ENCODE measurements at places on chromosomes 3 and 15. TPM values are rescaled to one million over a fixed set of nuclear protein-coding genes. Genes with fewer than 3 reads are reported as not detected.

Gene WDR93
- total RNA-seq = not detected

Gene SCAANT1
- total RNA-seq = not detected

GRCh38 chr15:52683580-52683979, 4.4 kb upstream of the ATOSA start:
- DNase-seq = no peak

DNA sequence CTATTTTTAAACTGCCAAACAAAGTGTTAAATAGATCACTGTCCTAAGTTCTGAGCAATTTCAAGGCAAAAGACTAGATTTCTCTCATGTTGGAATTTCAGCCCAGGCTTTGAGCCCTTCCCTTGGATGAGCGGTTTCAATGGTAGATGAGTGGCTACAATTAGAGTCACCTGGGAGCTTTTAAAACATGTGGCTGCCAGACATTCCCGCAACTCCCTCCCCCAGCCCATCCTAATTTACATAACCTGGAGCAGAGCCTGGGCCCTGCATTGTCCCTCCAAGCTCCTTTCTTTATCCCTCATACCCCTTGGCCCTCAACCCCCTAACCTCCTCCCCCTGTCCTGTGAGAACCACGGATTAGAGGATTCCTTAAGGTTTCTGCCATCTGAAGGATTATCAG, 357.5 kb upstream of the UMPS start:
- no peak for DNase-seq

Gene DPH6
- 14.3 TPM for total RNA-seq

Gene ZNF35
- total RNA-seq = 3.2 TPM

Gene NPAP1
- total RNA-seq = not detected

- no peak for DNase-seq
Observed at GRCh38 chr3:136733317-136733833, 18.8 kb downstream of the STAG1 start.

- DNase-seq = peak; percentile 43
Observed at GRCh38 chr3:3798631-3799113, 559 bp upstream of the LRRN1 start.

Gene ATP13A4
- total RNA-seq = 2.7 TPM

GRCh38 chr3:124282751-124283651, 291.1 kb upstream of the ROPN1 start:
- no peak for DNase-seq

- DNase-seq = no peak
Observed at GRCh38 chr3:101128001-101128400, 134.8 kb upstream of the ABI3BP start.

GRCh38 chr15:57198654-57199291, 177.5 kb upstream of the CGNL1 start:
- DNase-seq = no peak

- peak; percentile 53 for DNase-seq
Observed at GRCh38 chr3:157148196-157148889, 11.6 kb downstream of the CCNL1 start.

GRCh38 chr3:105809208-105809888, 59.5 kb downstream of the CBLB start:
- no peak for DNase-seq

GRCh38 chr3:192207239-192207638, 520.1 kb downstream of the FGF12 start:
- no peak for DNase-seq

DNA sequence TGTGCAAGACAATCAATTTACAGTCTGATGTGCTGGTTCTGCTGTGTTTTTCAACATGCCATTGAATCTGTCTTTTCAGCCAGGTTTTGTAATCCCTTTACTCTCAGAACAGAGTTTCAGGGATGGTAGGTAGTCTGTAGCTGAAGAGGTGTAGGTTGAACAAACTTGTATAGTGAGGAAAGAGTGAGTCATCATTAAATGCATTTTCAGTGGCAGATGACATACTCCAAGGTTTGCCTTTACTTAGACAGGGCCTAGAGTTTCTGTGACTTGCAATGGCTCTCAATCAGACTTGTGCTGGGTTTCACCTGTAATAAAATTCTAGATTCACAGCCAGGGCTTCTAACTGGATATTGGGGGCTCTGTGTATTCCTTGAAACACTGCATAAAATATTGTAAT, 94.6 kb downstream of the CYP19A1 start:
- DNase-seq = no peak

Gene SETMAR
- 11.7 TPM for total RNA-seq

DNA sequence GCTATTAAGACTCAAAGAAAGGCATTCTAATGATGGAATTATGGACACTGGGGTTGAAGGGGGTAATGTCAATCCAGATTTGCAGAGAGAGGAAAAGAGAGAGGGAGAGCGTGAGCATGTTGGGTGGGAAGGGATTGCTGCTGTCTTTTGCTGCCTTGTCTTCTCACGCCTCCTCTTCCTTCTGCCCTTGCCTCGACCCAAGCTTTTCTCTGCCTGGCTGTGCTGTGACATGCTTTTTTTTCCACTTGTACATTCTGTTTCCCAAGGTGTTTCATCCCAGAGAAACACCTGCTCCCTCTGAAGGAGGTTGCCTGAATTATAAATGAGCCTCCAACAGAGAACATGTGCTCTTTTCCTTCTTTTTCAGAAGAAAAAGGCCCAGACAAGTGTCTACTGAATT, 80.3 kb downstream of the BDH1 start:
- DNase-seq = no peak

- DNase-seq = no peak
Observed at GRCh38 chr3:152380043-152380442, 111.3 kb downstream of the MBNL1 start.

DNA sequence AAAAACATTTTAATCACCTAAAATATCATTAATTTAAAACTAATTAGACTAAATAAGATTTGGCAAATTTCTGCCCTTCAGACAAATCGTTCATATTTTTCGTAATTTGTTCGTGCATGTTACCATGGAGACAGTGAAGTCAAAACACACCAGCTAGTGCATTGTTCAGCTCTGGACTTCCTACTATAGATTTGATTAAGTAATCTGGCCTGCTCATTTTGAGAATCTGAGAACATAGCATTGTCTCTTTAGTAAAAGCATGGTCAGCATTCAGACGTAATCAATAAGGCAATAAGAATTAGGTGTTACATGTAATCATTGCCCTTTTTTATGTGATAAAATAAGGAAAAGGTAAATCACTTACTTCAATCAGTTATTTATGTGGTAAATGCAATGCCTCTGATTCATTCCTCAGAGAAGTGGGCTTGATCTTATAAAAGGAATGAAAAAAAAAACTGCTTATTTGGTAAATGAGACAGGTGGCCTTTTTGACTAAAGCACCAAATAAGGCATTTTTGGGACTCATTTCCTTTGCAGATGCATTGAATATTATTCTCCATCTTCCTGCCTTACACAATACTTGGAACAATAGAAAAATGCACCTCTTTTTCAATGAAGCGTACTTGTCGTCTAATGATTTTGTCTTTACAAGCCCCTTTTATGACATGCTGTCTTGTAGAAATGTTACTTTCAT, 84.5 kb upstream of the FNDC3B start:
- DNase-seq = no peak

Measured in activated CD4-positive, alpha-beta memory T cell treated with anti-CD3 and anti-CD28 coated beads for 36 hours (primary cell).